ENCODE measurements at places on chromosomes 16 and 17.

DNA sequence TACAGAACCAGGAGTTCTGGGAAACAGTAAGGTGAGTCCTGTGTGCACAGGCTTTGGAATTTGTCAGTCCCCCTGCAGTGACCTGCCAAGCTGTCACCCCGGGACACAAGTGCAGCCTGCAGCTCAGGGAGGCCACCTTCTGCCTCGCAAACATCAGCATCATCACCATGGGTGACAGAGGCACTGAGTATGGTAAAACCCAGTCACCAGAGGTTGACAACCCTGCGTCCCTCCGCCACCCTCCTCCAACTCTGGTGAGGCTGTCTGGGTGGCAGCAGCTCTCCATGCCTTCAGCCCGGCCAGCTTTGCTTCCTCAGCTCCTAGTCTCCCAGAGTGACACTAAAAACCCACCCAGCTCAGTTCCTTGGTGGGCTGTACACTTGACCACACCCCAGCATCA lies 221.0 kb downstream of the CPPED1 start:
- DNase-seq = no peak

- DNase-seq = no peak
These were observed 2.2 kb downstream of the MAPK8IP3 start for GRCh38 chr16:1708083-1708767.

GRCh38 chr17:68634345-68634876 lies 33.2 kb upstream of the FAM20A start:
- no peak for DNase-seq

GRCh38 chr16:53664724-53665345 lies 38.8 kb downstream of the RPGRIP1L start:
- DNase-seq = no peak

GRCh38 chr17:29870836-29871465 lies 59.1 kb downstream of the SSH2 start:
- no peak for DNase-seq

- DNase-seq = no peak
These were observed 14.2 kb upstream of the LASP1NB start for GRCh38 chr17:38911081-38911730.

DNA sequence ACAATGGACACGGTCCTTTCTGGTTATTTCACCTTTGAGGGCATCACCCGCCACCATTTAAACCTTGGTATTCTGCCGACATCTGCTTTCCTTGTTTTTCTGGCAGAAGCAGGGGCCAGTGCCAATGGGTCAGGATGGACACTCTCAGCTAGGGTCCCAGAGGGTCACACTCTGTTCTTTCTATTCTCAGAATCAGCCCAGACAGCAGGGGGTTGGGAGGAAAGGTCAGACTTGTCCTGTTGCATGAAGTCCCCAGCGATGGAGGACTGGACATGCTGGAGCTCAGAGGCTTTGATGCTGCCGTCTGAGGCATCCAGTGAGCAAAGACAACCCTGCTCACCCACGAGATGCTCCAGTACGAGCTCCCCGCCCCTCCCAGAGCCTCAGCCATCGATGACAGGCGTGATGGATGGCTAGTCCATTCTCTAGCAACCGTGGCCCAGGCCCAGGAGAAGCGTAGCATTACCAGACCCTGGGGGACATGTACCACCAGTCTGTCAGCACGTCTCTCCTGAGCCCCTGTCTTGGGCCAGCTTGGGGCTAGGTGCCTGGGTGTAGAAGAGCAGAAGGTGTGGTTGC lies 62.0 kb downstream of the FOXL1 start:
- no peak for DNase-seq
